NCI-H526 treated with DMSO at 0.1 percent for 48 hours (cell line): ENCODE measurements at places on chromosomes 5 and 9.
A peak's percentile ranks its signal among the peaks of the same experiment; 100 is the strongest.

GRCh38 chr5:126818736-126819135, 41.8 kb downstream of the LMNB1 start:
- DNase-seq, result no peak

GRCh38 chr5:168328814-168329213, 37.4 kb downstream of the WWC1 start:
- DNase-seq, result peak; percentile 27

DNA sequence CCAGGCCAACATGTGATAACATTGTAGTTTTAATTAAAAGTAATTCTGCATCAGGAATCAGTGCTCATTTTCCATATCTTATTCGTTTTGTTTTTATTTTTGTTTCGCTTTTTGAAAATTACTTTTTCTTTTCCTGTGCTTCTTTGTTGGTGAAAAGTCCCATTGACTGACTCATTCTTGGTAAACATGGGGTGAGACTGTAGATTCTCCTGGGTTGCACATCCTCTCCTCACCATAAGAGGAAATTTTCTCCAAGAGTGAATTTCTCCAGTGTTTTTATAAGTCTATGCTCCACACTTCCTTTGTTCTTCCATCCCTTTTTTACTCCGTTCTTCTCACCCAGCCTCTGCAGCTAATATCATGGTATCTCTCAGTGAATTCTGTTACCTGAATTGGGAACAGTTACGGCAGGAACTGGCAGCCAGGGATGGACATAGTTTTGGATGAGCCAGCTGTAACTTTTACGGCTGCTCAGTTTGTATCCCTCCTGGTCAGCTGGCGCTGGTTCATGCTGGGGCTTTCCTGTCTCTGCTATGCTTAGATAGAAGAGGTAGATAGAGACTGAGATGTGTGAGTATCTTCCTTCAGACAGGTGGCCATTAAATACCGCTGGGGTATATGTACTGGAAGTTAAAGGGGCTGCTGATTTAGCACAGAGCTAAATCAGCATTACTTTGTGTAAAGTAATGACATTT, 80.0 kb downstream of the MAN2A1 start:
- DNase-seq, result no peak

DNA sequence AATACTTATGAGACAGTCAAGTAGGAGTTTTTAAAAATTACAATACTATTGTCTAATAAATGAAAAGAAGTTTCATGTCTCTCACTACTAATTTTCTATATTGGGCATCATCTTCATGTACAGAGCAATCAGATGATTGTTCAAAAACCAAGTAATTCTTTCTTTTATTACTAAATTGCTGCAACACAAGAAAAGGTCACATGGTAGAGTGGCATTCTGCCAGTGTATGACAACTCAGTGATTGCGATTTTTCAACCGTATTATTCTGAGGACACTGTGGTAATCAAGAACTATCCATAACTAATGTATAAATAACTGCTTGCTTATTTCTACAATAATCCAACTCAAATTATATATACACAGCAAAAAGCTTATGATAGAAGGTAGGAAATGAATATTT, 96.7 kb upstream of the GRHPR start:
- DNase-seq, result no peak

DNA sequence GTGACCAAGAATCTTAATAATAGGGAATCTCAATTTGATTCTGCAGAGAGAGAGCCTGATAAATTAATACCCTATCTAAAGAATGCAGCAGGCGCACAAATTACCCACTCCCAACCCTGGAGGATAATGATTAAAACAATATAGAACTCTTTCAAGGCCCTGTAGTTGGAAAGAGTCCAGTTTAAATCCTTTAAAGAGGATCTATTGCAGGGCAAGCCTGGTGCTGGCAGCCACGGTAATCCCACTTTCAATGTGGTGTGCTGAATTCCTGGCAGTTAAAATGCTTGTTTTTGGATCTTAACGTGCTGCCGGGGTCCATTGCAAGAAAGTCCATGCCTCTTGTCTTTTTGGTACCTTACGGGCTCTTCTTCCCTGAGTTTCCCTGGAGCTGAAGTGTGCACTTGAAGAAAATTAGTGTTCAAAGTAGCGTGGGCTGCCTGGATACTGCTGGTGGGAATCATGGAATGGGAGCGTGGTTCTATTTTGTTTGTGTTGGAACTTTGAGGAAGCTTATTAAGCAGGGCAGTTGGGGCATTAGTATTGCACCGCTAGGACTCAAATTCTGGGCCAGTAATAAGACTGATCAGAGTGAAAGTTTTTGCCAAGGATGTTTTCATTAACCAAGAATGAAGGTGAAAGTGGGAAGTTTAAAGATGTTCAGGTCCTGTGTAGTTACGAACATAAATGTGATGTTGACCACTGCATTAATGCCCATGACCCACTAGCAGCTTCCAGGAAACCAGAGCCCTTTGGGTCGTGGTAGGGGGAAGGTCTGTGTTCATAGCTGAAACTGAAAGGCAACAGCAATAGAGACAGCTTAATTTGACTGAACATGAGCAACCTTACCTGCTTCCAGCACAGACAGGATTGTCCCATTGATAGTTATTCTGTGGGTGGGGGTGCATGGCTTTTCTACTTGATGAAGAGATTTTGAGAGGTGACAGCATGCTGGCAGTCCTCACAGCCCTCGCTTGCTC, 20.8 kb downstream of the MARCHF6 start:
- no peak for DNase-seq

DNA sequence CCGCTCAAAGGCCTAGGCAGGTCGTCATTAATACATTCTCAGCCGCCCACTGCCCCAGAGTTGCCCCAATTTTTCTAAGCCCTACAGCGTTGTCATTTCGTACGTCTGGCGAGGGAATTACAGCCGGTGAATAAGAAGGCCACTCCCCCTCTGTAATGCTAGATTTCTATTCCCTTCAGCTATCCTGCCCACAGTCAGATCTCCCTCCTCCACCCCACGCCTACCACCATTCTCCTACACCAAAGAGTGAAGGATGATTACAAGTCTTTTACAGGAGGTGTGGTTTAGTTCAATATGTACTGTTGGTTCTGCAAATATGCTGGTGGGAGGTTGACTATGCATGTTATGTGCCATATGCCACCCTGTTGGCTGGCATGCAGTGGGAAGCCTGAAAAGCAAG, 83.7 kb upstream of the SMIM15 start:
- DNase-seq, result no peak

- no peak for DNase-seq
These were observed 41.6 kb downstream of the FOCAD start for GRCh38 chr9:20725675-20726074.

- DNase-seq, result no peak
These were observed 8.5 kb downstream of the INSYN2B start for GRCh38 chr5:169971780-169972179.

GRCh38 chr5:159453209-159453608, 122.9 kb upstream of the IL12B start:
- no peak for DNase-seq

- DNase-seq, result no peak
These were observed 85.8 kb upstream of the ALDH1A1 start for GRCh38 chr9:73038613-73039012.

DNA sequence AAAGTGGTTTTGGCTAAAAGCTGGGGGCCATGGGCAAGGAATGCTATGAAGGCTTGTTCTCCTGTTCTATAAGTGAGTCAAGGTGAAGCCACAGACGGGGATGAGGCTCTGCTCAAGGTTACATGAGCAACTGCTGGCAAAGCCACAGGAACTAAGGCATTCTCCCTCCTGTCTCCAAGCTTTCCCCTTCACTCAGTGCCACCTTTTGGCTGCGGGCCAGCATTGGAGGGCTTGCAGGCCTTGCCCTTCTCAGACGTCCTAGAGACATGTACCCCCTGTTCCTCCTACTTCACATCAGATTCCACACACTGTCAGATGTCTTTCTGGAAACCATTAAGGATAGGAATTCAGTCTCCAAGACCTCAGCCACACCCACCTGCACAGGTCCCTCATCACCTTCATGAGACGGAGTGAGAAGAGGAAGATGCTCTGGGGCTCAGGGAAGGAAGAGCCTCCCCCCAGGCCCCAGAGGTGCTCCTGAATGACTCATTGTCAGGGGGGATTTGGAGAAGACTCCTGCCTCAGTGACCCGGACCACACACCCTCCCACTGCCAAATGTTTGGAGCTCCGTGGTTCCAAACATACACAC, 20.5 kb upstream of the MEIKIN start:
- DNase-seq, result no peak

DNA sequence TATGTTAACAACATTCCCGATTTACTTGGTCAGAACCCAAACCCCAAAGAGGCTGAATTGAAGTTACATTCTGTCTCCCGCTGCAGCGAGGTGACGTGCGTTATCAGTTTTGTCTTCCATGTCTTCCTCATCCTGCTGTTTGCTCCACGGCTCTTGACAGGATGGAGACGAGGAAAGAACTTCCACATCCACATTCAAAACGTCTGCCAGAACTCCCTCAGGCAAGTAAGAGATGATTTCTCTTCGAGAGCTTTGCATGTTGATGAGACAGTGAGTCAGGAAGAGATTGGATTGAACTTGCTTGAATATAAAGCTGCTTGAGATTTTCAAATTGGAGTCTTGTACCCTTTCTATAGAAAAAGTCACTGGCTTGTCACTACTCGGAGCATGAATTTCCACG, 242.6 kb downstream of the AUH start:
- DNase-seq, result no peak

- no peak for DNase-seq
These were observed 28.8 kb downstream of the G3BP1 start for GRCh38 chr5:151800532-151800931.

GRCh38 chr5:170201311-170201710, 31.5 kb upstream of the C5orf58 start:
- no peak for DNase-seq
